ENCODE measurements at places on chromosomes 6 and 20. TPM values are rescaled to one million over a fixed set of nuclear protein-coding genes. Genes with fewer than 3 reads are reported as not detected.

- DNase-seq = no peak
Measured at GRCh38 chr20:35151736-35152135, 4.6 kb upstream of the EDEM2 start.

- DNase-seq = no peak
Measured at GRCh38 chr6:144897441-144897921, 612.3 kb downstream of the UTRN start.

- no peak for DNase-seq
Measured at GRCh38 chr6:132713352-132714134, at the start of gene VNN1. Gene VNN1 (minus strand): TSS chr6:132714055. CDS start chr6:132714035, 20 bp downstream.

GRCh38 chr20:56943946-56944945, 315.1 kb downstream of the TFAP2C start:
- DNase-seq = no peak

DNA sequence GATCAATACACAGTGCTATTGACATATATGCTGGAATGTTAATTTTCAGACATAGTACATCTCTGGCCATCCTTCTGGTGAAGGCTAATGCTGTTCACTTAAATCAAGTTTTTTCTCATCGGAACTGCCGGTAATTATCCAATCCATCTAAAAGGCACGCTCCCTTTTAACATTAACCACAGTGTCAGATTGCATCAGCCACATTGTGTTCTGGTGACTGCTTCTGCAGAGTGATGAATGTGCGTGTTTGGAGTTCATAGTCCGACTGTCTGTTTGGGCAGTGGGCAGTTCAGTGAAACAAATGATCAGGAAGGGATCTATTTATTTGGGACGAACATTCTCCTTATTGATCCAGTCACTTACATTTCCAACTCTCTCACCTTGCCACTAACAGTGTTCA, 49.5 kb downstream of the SOBP start:
- no peak for DNase-seq

DNA sequence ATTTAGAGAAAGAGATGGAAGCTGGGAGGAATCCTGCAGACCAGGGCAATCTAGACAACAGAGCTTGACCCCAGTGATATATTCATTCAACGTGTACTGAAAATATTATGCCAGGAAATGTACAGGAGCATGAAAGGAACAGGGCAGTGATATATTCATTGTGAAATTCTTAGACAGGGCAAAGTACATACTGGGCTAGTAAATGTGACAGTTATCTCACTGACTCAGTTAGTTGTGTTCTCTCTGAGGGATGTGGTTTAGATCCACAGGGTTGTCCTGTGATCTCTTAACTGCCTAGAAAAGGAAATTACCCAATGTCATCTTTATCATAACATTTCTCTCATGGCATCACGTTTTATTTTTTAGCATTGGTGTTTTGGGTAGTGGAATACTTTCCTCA, 891.3 kb downstream of the EYS start:
- no peak for DNase-seq

DNA sequence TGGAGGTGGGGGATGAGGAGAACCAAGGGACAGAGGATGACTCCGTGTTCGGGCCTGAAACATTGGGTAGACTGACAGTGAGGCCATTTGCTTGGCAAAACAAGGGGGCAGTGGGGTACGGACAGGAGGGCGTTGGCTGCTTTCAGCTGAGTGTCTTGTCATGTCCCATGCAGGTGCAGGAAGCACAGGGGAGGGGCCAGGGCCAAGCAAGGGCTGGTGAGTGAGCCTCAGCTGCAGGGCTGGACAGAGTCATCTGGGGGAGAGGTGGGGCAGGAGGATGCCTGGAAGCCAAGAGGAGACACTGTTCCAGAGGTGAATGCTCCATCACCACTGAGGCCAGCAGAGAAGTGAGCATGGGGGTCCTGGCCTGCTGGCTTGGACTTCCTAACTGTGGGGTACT, 78.4 kb downstream of the ERMARD start:
- no peak for DNase-seq

DNA sequence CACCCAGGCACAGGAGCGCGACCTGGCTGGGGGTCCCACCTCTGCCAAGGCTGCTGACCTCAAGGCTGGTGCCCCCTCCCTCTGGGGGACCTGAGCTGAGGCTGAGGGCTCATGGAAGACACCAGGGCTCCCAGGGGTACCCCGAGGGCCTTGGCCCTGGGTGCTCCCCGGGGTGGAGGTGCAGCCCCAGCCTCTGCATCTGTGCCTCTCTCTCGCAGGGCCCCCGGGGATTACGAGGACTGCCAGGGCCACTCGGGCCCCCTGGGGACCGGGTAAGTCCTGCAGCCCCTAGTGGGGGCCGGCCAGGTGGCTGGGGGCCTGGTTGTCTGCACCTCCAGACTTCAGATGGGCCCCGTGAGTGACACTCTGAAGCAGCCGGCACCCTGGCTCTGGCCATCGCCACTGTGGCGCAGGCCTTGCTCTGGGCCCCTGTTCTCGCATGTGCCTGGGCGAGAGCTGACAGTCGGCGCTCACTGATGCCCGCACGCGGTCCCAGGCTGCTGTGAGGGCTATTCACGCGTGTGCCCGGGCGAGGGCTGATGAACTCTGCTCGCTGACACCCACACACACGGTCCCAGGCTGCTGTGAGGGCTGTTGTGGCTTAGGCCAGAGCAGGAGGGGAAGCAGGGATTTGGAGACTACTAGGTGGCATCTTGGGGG, 9.3 kb downstream of the COL9A3 start:
- DNase-seq = no peak

- no peak for DNase-seq
Measured at GRCh38 chr20:12627485-12627884, 381.3 kb upstream of the SPTLC3 start.

DNA sequence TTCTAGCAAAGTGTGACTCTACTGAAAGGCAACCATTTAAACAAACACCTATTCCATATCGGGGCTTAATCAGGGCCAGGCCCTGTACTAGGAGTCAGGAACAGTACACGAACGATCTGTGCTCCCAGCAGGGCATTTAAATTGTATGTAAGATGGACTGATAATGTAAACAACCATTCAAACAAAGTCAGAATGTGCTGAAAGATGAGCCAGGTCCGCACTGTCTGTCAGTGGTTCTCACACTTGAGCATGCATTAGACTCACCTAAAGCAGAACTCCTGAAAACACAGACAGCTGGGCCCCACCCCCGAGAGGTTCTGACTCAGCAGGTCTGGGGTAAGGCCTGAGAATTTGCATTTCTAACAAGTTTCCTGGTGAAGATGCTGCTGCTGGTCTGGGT, 81.6 kb downstream of the PXDC1 start:
- no peak for DNase-seq

DNA sequence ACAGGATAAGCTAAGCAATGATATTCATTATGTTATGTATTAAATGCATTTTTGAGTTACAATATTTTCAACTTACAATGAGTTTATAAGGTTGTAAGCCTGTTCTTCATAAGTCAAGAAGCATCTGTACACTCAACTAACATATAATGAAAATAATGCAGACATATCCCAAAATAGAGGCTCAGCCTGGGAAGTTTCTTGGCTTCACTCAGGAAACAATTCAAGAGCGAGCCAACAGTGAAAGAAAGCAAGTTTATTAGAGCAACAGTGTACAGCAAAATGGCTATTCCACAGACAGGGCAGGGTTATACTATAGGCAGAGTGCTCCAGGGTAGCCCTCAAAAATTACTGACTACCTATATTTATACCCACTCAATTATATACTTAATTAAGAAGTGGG, 1581.8 kb downstream of the HACE1 start:
- no peak for DNase-seq

- no peak for DNase-seq
Measured at GRCh38 chr6:26124781-26125685, 37.8 kb downstream of the HFE start.

GRCh38 chr6:45148278-45148677, 179.9 kb upstream of the RUNX2 start:
- DNase-seq = no peak

DNA sequence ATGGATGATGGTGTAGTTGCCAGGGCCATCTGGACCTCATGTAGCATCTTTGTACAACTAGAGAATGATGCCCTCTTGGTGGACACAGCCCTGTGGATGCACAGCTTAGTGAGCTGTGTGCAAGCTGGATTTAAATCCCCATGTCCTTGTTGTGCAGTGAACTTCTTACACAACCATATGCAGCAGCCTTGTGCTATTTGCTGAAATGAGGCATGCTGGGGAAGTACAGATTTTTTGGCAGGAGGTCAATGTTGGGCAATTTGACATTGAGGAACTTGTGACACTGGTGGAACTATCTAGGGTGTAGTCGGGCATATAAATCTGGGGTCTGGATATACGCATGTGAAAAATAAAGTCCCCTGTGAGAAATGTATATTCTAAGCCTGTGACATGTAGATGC, 5.8 kb upstream of the CDC5L start:
- no peak for DNase-seq

DNA sequence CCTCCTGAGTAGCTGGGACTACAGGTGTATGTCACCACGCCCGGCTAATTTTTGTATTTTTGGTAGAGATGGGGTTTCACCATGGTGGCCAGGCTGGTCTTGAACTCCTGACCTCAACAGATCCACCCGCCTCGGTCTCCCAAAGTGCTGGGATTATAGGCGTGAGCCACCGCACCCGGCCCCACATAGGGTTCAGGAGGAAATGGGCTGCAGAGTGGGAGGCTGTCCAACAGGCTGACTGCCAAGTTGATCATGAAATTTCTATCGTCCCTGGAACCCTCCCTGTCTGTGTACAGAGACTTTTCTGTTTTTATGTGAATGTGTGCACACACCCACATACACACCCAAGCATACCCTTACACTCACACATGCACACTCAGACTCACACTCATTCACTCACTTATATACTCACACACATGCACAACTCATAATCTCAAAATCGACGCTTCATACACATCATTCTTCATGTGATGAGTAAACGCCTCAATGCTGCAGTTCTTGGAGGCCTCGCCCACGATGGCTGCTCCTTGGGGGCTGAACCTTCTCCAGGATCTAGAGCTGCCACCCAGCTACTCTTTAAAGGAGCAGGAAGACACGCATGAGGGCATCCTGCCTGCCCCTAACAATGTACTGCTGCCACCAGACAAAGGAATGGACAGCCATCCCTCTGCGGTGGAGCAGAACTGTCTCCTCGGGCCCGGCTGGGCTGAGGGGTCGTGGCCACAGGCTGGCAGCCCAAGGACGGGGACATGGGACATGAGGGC, 35.6 kb downstream of the SUN5 start:
- no peak for DNase-seq

The TRIM40 gene
- 2.9 TPM for polyA plus RNA-seq

The SCRT2 gene
- polyA plus RNA-seq = not detected

The BPI gene
- polyA plus RNA-seq = 0.82 TPM

The POLR1H gene
- polyA plus RNA-seq = 21.0 TPM

The GPX5 gene
- not detected for polyA plus RNA-seq

All from aorta (tissue), 5 donors.